ENCODE measurements at places on chromosomes 5 and 9. TPM values are rescaled to one million over a fixed set of nuclear protein-coding genes. Genes with fewer than 3 reads are reported as not detected.

The HARS2 gene
- 26.0 TPM for total RNA-seq

The TRIM36 gene
- total RNA-seq: 15.3 TPM

The DOLPP1 gene
- 9.7 TPM for total RNA-seq

The GABRG2 gene
- not detected for total RNA-seq

The KCNT1 gene
- total RNA-seq: 0.28 TPM

The AQP7 gene
- total RNA-seq: 1.9 TPM

The OR1Q1 gene
- not detected for total RNA-seq

The RORB gene
- total RNA-seq: 0.85 TPM

Data from thoracic aorta (tissue), 2 donors.